Uterus (tissue), 4 donors: ENCODE measurements at places on chromosomes 5 and 9. TPM values are rescaled to one million over a fixed set of nuclear protein-coding genes. Genes with fewer than 3 reads are reported as not detected.

The IFNA21 gene
- not detected for total RNA-seq

The SMIM33 gene
- total RNA-seq, result not detected

The TIFAB gene
- total RNA-seq, result not detected

The TMEM167A gene
- 22.6 TPM for total RNA-seq

The NR6A1 gene
- 2.6 TPM for total RNA-seq

The DOCK8 gene
- total RNA-seq, result 9.2 TPM

The TAF11L8 gene
- total RNA-seq, result not detected

The ASPN gene
- 29.5 TPM for total RNA-seq

The TNIP1 gene
- total RNA-seq, result 54.0 TPM

The ABCA2 gene
- 36.9 TPM for total RNA-seq

The CKMT2 gene
- 11.7 TPM for total RNA-seq

The ZNF618 gene
- total RNA-seq, result 3.8 TPM

The SMIM32 gene
- total RNA-seq, result 3.0 TPM

The GRPEL2 gene
- total RNA-seq, result 13.5 TPM

The KLF4 gene
- 124 TPM for total RNA-seq

The OTP gene
- not detected for total RNA-seq

The TRPM6 gene
- total RNA-seq, result not detected

The PDCD1LG2 gene
- 2.4 TPM for total RNA-seq

The MSX2 gene
- not detected for total RNA-seq

The NKD2 gene
- total RNA-seq, result not detected

The MLANA gene
- total RNA-seq, result not detected

The FAM151B gene
- total RNA-seq, result 2.6 TPM

The SH3GL2 gene
- not detected for total RNA-seq

The SLC6A18 gene
- total RNA-seq, result not detected

The CCNJL gene
- 5.8 TPM for total RNA-seq

The MOB3B gene
- 15.6 TPM for total RNA-seq

The KCNT1 gene
- not detected for total RNA-seq

The EQTN gene
- total RNA-seq, result not detected

The GRM6 gene
- not detected for total RNA-seq

The SHISAL2B gene
- total RNA-seq, result not detected

The NIM1K gene
- 0.79 TPM for total RNA-seq

The BTNL8 gene
- total RNA-seq, result not detected

The SPARC gene
- 935 TPM for total RNA-seq

The FAM53C gene
- total RNA-seq, result 28.6 TPM

The PDZD2 gene
- 21.4 TPM for total RNA-seq

The ANGPTL2 gene
- total RNA-seq, result 10.2 TPM

The NUTM2G gene
- not detected for total RNA-seq

The GAPT gene
- not detected for total RNA-seq

The ENDOG gene
- total RNA-seq, result 5.8 TPM

The ZNF169 gene
- total RNA-seq, result 28.5 TPM

The DNAI1 gene
- 3.8 TPM for total RNA-seq

The FOXD4L4 gene
- total RNA-seq, result not detected

The ANXA1 gene
- 101 TPM for total RNA-seq

The SPINK13 gene
- not detected for total RNA-seq

The ERCC8 gene
- total RNA-seq, result 11.6 TPM

The PCDHGA11 gene
- 12.8 TPM for total RNA-seq

The IL5 gene
- not detected for total RNA-seq
